ENCODE measurements at places on chromosomes 2 and 18.
A peak's percentile ranks its signal among the peaks of the same experiment; 100 is the strongest.

- no peak for DNase-seq
These were observed 27.9 kb upstream of the GREB1 start for GRCh38 chr2:11505652-11506610.

GRCh38 chr2:205746420-205746785 is 64.1 kb downstream of the NRP2 start:
- no peak for DNase-seq

- no peak for DNase-seq
These were observed 29.0 kb upstream of the DARS1 start for GRCh38 chr2:136014411-136014810.

GRCh38 chr18:79568543-79569205 is 110.9 kb upstream of the CTDP1 start:
- no peak for DNase-seq

GRCh38 chr2:45898819-45899218 is 247.3 kb downstream of the PRKCE start:
- no peak for DNase-seq

- DNase-seq, result peak; percentile 8
These were observed at the start of gene ICA1L for GRCh38 chr2:202871300-202872141. Gene ICA1L (minus strand): TSS chr2:202871766. CDS start chr2:202829009, 42,757 bp downstream.

DNA sequence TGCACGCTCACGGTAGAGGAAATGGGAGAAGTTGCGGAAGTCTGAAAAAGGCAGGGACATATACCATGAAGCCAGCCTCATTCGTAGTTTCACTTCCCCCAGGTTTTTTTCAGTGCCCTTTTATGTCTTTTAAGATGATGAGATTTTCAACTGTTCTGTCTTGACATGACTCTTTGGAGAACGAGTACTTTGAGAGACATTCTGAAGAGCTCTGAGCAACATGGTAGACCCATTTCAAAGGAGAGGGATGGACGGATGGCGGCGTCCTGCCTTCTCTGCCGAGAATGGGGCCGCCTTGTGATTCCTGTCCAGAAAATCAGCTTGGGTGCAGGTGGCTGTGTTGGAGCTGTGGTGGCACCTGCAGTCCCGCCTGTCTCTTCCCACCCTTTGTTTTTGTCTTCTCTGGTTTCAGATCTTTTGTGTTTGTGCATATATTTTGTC is 41.7 kb downstream of the SH3BP4 start:
- DNase-seq, result no peak

GRCh38 chr18:63444580-63444979 is 22.3 kb upstream of the VPS4B start:
- no peak for DNase-seq

DNA sequence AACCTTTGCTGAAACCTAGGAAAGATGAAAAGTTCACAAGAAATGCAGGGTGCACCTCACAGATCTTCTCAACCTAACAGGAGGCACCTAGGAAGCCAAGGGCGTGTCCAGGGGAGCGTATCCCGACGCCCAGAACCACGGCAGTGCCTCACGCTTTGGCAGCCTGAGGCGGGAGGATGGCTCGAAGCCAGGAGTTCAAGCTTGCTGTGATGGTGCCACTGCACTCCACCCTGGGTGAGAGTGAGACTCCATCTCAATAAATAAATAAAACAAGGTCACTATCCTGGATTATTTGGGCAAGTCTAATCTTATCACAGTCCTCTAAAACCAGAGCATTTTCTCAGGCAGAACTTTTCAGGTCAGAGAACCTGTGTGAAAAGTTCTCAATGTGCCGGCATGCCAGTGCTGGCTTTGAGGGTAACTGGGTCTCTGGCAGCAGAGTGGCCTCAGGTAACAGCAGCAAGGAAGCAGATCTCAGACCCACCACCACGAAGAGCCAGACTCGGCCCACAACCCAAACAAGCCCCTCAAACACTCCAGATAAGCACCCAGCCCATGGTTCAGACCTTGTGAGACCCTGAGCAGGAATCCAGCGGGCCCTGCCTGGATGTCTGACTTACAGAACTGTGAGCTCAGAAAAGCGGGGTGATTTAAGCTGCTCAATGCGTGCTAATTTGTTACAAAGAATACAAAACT is 11.7 kb downstream of the HSBP1L1 start:
- no peak for DNase-seq

- no peak for DNase-seq
These were observed 409.5 kb upstream of the FIGN start for GRCh38 chr2:164145093-164145987.

DNA sequence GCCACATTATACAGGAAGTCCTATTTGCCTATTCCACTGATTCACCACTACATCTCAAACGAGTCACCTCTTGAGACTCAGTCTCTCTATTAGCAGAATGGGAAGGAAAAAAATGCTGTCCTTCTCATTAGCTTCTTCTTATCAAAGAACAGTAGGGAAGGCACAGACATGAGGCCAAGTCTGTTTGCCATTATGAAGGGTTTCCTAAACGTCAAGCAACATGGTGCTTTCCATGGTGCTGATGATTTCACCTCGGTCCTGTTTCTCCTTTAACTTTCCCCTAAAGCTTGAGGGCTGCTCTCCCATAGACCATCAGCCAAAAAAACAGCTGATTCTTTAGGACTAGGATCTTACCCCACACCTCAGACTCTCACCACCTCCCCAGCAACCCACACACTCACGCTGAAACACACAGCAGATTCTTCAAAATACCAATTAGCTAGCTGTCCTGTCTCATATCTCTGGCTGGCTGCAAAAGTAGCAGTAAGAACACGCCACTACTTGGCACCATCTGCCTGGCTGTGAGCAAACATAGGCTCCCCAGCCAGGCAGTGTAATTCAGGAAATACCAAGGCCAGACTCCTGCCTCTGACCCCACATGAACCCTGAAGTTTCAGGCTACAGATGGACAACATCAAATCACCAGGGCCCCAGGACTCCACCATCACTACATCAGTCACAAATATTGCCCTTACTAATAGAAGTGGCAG is 30.5 kb downstream of the GALNT14 start:
- DNase-seq, result no peak

- no peak for DNase-seq
These were observed 417.0 kb downstream of the SLC4A3 start for GRCh38 chr2:220044383-220044782.

- no peak for DNase-seq
These were observed 6.6 kb upstream of the NTSR2 start for GRCh38 chr2:11676640-11677039.

GRCh38 chr2:38981003-38981669 is 91.5 kb downstream of the ARHGEF33 start:
- DNase-seq, result no peak

DNA sequence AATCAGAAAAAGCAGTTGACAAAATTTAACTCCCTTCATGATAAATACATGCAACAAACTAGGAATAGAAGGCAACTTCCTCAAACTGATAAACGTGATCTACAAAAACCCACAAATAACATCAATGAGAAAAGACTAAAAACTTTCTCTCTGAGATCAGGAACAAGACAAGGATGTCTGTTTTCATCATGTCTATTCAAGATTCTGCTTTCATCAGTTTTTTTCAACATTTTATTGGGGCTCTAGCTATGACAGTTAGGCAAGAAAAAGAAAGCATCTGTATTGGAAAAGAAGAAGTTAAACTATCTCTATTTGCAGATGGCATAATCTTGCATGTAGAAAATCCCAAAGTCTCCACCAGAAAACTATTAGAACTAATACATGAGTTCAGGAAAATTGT is 12.3 kb upstream of the CHST10 start:
- no peak for DNase-seq

DNA sequence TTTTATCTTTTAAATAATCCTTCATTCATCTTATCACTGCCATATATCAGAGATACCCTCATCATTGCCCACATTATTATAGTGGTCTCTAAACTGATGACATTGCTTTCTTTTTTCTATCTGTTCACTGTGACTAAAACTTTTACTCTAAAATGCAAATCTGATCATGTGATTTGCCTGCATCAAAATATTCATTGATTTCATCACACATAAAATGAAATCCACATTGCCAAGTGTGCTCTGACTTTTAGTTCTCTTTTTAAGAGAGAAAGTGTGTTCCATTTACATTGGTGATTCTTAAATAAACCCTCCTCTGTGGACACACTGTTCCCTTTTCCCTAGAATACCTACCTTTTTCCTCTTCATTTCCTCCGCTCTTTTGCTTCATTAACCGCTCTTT is 7.5 kb downstream of the REL start:
- DNase-seq, result no peak

GRCh38 chr2:101549371-101549770 is 74.5 kb upstream of the RFX8 start:
- no peak for DNase-seq

DNA sequence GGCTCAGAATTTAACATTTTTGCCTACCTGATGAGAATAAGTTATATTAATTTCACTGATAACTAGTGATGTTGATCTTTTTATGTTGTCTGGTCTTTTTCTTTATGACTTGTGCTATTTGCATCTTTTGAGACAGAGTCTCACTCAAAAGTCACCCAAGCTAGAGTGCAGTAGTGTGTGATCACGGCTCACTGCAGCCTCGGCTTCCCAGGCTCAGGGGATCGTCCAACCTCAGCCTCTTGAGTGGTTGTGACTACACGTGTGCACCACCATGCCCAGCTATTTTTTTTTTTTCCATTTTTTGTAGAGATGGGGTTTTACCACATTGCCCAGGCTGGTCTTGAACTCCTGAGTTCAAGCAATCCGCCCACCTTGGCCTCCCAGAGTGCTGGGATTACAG is 7.5 kb downstream of the SMCHD1 start:
- no peak for DNase-seq

DNA sequence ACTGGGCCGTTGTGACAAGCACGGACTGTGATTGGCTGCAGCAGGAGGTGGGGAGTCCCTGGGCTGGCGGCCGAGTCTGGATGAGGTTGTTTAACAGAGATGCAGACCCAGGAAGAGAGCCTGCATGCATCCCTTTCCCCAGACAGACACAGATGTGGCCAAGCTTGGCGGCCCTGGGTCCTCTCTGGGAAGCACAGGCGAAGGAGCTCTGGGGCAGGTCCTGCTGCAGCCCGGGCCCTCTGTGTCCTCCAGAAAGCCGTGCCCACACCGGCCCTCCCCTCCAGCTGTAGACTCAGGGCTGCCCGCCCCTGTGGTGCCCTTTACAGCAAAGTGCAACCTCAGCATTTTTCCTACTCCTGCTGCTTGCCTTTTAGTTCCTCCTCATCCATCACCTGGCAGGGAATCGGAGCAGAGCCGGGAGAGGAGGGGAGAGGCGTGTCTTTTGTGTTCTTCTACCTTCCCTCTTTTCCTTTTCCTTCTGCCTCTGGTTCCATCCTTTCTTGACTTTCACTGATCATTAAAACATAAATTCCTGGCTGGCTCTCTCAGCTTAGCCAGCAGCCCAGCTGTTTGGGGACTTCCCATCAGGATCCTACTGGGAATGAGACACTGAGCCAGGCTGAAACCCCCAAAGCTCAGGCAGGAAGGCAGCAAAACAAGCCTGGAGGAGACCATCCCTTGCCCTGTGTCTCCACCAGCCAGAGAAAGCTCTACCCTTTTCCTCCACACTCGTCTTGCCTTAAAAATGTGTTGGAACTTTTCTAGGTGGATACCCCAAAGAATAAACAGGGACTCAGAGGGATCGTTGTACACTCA is 75.0 kb downstream of the CTIF start:
- DNase-seq, result no peak

- no peak for DNase-seq
These were observed 79.6 kb downstream of the TFCP2L1 start for GRCh38 chr2:121205321-121205942.

- DNase-seq, result no peak
These were observed 930.7 kb downstream of the BCL11A start for GRCh38 chr2:59622599-59623308.

DNA sequence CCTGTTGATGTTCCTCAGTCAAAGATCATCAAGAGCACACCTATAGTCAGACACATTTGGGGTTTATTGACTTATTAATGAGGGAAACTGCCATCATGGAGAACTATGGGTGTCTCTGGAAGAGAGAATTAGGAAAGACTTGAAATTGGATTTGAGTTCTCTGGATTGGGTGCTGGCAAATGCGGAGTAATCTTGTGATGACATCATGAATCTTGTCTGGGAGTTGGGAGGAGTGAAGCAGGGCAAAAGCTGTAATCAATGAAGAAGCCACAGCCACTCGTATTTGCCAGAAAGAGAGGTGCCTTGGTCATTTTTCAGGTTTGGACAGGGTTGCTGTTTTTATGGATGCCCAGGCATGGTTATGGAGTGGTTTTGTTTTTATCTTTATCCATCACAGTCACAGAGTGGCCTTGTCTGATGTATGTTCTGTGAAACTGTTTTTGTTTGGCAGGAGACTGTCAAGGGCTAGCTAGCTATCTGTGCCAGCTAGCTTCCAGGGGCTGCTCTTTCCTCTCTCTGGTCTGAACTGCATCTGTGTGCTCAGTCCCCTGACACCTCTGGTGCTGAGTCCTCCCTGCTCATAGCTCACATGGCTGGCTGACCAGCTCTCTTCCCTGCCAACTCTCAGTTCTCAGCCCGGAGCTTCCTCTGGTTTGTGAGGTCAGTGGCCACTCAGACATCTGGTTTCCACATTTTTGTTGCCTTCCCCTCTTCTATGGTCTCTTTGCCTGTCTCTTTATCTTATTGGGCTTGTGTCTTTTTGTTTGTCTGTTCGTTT is 193.4 kb upstream of the RMP24 start:
- DNase-seq, result no peak

GRCh38 chr2:60552078-60552850 is 1.2 kb downstream of the BCL11A start:
- no peak for DNase-seq

GRCh38 chr2:231709981-231710798 is 1.9 kb downstream of the PTMA start:
- peak; percentile 82 for DNase-seq

DNA sequence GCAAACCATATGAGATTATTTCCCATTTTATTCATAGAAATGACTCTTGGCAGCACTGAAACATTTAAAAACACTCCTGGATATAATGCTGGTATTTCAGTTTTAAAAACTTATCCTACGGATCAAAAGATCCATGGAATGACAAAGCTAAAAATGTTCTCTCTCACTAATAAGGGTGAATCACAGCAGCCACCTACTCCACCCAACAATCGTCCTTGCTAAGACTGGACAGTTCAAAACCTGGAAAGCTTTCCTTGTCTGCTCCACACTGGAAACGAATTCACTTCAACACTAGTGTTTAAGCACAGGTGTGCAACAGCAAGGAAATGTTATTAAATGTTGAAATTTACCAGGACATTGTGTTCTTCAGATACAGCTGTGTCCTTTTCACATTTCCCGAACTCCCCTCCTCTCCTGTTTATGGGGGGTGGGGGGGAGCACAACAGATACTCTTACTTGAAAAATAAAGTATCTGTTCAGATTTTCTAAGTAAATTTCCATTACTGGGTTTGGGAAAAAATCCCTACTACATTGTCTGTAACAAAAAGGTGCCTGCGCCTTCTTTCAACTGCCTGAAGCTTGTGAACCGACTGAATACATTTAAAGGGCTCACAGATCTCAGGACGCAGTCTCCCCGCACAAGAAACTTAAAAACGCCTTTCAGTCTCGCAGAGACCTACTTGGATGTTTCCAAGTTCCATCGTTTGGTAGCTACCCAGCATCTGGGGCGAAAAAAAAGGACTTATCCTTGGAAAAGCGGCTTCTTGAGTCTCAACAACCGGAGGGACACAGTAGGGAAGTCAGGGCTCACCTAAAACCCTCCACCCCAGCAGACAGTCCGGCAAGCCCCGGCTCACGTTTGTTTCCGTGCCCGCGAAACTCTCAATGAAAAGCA is 1.3 kb downstream of the YWHAQ start:
- no peak for DNase-seq

- no peak for DNase-seq
These were observed 6.6 kb downstream of the GAD1 start for GRCh38 chr2:170823088-170823897.
